ENCODE measurements at places on chromosomes 7 and 10. TPM values are rescaled to one million over a fixed set of nuclear protein-coding genes. Genes with fewer than 3 reads are reported as not detected.

Gene GRID2IP
- total RNA-seq: not detected

Gene ATAD1
- total RNA-seq: 41.6 TPM

Gene IFIT1
- 0.30 TPM for total RNA-seq

Gene SPDYE6
- total RNA-seq: not detected

Gene AIFM2
- 5.7 TPM for total RNA-seq

Gene PAPSS2
- not detected for total RNA-seq

Gene AKR1C1
- total RNA-seq: not detected

Gene HHEX
- 84.2 TPM for total RNA-seq

Gene VAX1
- total RNA-seq: not detected

Gene SLC39A12
- total RNA-seq: not detected

Gene SRRM3
- not detected for total RNA-seq

Gene RBP3
- not detected for total RNA-seq

All from Karpas-422 (cell line).